ENCODE measurements at places on chromosomes 2 and 18. TPM values are rescaled to one million over a fixed set of nuclear protein-coding genes. Genes with fewer than 3 reads are reported as not detected.

The PFN4 gene
- 0.43 TPM for total RNA-seq

The VWA3B gene
- 0.07 TPM for total RNA-seq

The EPAS1 gene
- 223 TPM for total RNA-seq

The OR6B2 gene
- total RNA-seq = not detected

The KHK gene
- total RNA-seq = 0.34 TPM

The MEIS1 gene
- 16.1 TPM for total RNA-seq

The MYO7B gene
- not detected for total RNA-seq

The SERPINB4 gene
- total RNA-seq = 63.5 TPM

The HOXD3 gene
- not detected for total RNA-seq

The REG3G gene
- not detected for total RNA-seq

The GULP1 gene
- total RNA-seq = 38.7 TPM

The RAB27B gene
- 31.8 TPM for total RNA-seq

The WDFY1 gene
- 102 TPM for total RNA-seq

The ACOXL gene
- total RNA-seq = not detected

The ACADL gene
- 1.00 TPM for total RNA-seq

The SPP2 gene
- total RNA-seq = not detected

The FN1 gene
- total RNA-seq = 4,076 TPM

The GPBAR1 gene
- total RNA-seq = under 0.01 TPM

The EGR4 gene
- total RNA-seq = not detected

The FBXO41 gene
- total RNA-seq = 2.4 TPM

The BBS5 gene
- 2.1 TPM for total RNA-seq

The MC2R gene
- not detected for total RNA-seq

The LBH gene
- total RNA-seq = 11.6 TPM

The PROKR1 gene
- under 0.01 TPM for total RNA-seq

The L3MBTL4 gene
- total RNA-seq = 8.0 TPM

The G6PC2 gene
- not detected for total RNA-seq

The MEP1B gene
- total RNA-seq = under 0.01 TPM

The UGT1A9 gene
- total RNA-seq = not detected

The VRK2 gene
- total RNA-seq = 49.1 TPM

The TUBB8B gene
- under 0.01 TPM for total RNA-seq

The CEBPZOS gene
- 17.4 TPM for total RNA-seq

The ST3GAL5 gene
- total RNA-seq = 2.4 TPM

The KIF1A gene
- total RNA-seq = not detected

The CD302 gene
- under 0.01 TPM for total RNA-seq

The FAM237A gene
- total RNA-seq = not detected

The RRM2 gene
- 1.0 TPM for total RNA-seq

The DNER gene
- 1.0 TPM for total RNA-seq

The CRACDL gene
- total RNA-seq = 0.34 TPM

The ROCK1 gene
- total RNA-seq = 36.6 TPM

The INPP1 gene
- 19.1 TPM for total RNA-seq

The POTEC gene
- total RNA-seq = not detected

The TPGS2 gene
- total RNA-seq = 114 TPM

The ID2 gene
- 6.0 TPM for total RNA-seq

The KLHL30 gene
- 0.34 TPM for total RNA-seq

The RAB6C gene
- under 0.01 TPM for total RNA-seq

The CFC1 gene
- not detected for total RNA-seq

The RPL37A gene
- total RNA-seq = 1,679 TPM

The ICOS gene
- not detected for total RNA-seq

The NETO1 gene
- not detected for total RNA-seq

The SCTR gene
- total RNA-seq = not detected

The MYL1 gene
- total RNA-seq = not detected

The SSB gene
- 109 TPM for total RNA-seq

The AQP12B gene
- total RNA-seq = not detected

The GPR17 gene
- total RNA-seq = not detected

All from nasal cavity respiratory epithelium epithelial cell of viscerocranial mucosa (primary cell).